Activated T-helper 1 cell treated with anti-CD3 and anti-CD28 coated beads, Interleukin-2, amount 50 U/mL, for 16 hours (primary cell): ENCODE measurements at places on chromosomes 7 and 10.

DNA sequence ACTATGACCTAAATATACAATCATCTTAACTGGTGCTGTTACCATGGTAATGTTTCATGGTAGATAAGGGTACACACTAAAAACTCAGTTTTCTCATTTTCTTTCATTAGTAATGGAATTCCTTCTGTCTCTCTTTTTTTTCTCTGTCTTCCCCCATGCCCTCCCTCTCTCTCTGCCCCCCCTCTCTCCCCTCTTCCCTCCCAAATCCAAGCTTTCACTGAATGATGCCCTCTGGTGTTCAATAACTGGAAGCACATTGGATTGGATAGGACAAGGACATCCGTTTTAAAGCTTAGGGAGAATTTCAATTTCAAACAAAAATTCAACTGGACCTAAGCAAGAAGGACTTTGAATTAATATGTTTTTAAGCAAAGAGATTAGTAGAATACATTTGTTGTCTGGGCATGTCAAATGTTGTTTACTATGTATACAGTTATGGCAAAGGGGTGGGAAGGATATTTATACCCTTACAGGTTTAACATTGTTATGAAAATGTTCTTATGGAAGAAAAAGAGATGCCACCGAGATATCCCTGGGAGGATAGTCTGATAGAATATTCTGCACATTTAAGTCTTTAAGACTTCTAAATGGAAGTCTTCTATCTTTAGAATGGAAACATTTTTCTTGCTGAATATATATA is 6.1 kb downstream of the CHRM2 start:
- no peak for DNase-seq

- no peak for DNase-seq
Observed at GRCh38 chr7:37009125-37009675, 284.9 kb upstream of the AOAH start.

DNA sequence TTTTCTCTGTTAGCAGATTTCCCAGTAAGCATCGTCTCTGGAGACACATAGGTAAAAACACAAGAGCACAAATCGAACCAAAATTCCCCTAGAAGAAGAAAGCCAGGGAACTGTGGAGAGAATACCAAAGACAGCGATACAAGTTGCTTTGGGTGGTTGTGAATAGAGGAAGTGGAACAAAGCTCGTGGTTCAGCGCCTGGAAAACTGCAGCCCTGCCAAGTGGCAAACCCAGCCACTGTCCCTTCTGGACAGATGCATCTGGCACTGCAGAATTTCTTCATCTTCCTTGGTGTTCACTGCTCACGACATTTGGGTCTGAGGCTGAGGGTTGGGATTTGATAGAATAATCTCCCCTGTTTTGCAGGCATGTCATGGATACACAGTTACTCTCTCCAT is 733.8 kb downstream of the PARD3 start:
- no peak for DNase-seq

- DNase-seq: no peak
Observed at GRCh38 chr7:152866791-152867501, 107.4 kb downstream of the ACTR3B start.

- no peak for DNase-seq
Observed at GRCh38 chr7:84704380-84704779, 482.5 kb downstream of the SEMA3D start.

DNA sequence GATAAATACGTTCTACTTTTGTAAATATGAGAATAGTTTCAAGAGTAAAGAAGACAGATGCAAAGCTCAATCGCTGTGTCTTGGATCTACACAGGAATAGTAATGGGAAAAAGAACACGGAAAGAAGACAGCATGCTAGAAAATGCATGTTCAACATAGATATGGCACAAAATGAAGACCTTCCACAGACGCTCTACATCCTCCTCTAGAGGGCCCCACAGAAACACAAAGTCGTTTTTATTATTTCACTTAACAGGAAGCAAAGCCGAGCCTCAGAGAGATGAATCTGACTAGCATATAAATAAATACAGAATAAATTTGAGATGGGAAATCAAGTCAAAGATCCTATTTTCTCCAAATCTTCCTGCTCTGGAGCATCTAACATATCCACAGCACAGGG is 292.6 kb downstream of the PARD3 start:
- DNase-seq: no peak

GRCh38 chr7:156128496-156128895 is 316.2 kb upstream of the SHH start:
- DNase-seq: no peak

DNA sequence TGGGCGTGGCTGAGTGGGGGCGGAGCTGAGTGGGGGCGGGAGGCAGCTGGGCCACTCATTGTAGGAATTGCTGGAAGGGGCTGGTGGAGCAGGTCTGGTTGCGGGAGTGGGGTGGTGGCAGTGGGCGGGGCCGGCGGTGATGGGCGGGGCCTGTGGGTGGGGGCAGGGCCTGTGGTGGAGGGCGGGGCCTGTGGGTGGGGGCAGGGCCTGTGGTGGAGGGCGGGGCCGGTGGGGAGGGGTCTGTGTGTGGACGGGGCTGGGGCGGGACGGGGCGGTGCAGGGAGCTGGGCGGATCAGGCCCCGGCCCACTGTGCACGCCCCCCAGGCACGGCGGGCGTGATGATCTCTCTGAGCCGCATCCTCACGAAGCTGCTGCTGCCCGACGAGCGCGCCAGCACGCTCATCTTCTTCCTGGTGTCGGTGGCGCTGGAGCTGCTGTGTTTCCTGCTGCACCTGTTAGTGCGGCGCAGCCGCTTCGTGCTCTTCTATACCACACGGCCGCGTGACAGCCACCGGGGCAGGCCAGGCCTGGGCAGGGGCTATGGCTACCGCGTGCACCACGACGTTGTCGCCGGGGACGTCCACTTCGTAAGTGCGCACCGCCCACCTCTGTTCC is 14.0 kb downstream of the SLC29A4 start:
- peak; percentile 51 for DNase-seq

DNA sequence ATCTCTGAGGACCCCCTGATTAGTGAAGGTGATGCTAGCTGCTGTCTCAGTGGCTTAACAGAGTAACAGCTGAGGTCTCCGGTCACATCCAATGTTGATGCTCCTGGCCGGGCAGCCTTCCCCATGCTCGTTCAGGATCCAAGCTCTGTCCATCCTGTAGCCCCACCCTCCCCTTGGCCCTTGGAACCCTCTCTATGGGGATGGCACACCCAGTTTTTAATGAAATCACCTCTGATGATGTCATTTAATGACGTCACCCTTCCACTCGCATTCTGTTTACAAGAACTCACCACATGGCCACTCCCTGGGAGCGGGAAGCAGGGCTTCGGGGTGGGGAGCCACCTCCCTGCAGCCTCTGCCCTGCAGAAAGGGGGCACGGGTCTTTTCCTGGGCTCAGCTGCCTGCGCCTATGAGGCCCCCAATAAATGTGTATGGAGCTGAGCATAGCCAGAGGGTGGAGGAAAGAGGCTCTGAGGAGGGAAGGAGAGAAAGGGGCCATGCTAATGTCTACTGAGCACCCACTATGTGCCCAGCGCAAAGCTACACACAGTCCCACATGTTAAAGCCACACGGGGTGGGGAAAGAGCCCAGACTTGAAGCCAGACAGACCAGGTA is 95.5 kb downstream of the OAT start:
- no peak for DNase-seq

DNA sequence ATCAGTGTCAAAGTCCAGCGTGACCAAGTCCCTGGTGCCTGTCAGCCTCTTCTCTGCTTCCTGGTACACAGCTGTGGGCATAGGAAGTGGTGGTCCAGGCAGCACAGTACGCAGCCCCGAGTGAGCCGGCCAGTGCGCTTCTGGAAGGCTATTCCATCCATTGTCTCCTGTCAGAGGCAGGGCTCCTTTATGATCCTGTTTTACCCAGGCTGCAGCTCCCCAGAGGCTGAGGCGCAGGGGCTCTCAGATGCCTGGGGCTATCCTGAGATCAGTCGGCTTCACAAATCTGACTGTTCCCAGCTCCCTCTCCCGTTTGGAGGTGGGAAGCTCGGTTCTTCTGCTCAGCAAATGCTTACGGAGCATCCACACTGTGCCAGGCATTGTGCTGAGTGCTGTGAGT is 70.3 kb downstream of the LANCL2 start:
- DNase-seq: no peak

DNA sequence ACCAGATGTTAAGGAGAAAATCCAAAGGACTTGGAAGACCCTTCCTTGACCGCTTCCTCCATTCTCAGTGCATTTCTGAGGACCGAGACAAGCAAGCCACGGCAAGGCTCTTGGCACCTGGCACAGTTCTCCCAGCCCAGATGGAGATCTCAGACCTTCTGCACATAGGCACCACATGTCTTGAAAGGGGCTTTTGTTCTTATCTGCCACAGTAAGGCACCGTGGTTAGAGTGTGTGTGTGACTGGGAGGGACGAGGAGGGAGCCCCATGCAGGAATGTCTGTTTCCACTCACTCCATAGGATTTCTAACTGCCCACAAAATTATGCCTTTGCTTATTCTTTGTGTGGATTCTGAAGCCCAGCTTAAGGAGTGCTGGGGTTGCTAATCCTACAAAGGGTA is 10.3 kb upstream of the WDR86 start:
- no peak for DNase-seq

- no peak for DNase-seq
Observed at GRCh38 chr7:135147341-135147898, 452 bp upstream of the TMEM140 start.

GRCh38 chr10:101385866-101386658 is 32.1 kb downstream of the BTRC start:
- DNase-seq: no peak

- DNase-seq: no peak
Observed at GRCh38 chr7:49099587-49100326, 175.4 kb downstream of the CDC14C start.

DNA sequence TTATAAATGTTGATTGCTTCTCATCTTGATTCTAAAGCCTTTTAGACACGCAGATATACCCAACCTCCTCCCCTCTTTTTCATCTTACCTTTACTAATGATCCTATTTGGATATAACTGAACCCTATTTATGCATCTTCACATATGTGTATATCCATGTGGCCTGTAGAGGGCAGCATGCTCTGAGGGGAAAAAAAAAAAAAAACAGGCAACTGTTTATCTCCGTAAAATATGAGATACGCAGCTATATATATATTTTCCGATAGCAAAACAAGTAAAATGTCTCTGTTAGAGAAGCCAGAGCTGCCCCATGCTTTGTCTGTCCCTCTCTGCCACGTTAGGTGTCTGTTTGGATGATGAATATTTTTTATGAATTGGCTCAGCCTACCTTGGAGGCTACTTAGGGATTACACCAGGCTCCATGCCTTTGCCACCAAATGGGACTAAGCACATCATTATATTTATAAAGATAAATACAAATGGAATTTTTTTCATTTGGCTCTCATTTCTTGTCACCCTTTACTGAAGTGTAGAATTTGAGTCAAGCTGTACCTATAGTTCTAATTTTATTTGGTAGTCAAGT is 174.8 kb upstream of the FZD1 start:
- no peak for DNase-seq

- no peak for DNase-seq
Observed at GRCh38 chr10:98364432-98365102, 50.4 kb downstream of the PYROXD2 start.

- no peak for DNase-seq
Observed at GRCh38 chr7:98864731-98865453, 4.9 kb downstream of the TMEM130 start.

DNA sequence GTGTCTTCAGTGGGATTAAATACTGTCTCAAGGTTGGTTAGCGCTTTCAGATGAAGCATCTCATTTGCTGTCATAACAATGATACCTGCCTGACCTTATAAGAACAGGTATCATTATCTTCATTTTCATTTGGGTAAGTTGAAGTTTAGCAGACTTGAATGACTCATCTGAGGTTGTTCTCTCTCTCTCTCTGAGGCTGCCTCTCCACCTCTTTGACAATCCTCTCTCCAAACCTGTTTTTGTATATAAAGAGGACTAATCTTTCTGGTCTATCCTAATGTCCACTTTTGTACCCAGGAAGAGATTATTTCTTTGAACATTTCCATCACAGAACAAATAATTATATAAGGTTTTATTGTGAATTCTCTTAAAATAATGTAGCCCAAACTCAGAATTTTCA is 291.4 kb downstream of the KLF6 start:
- DNase-seq: no peak

DNA sequence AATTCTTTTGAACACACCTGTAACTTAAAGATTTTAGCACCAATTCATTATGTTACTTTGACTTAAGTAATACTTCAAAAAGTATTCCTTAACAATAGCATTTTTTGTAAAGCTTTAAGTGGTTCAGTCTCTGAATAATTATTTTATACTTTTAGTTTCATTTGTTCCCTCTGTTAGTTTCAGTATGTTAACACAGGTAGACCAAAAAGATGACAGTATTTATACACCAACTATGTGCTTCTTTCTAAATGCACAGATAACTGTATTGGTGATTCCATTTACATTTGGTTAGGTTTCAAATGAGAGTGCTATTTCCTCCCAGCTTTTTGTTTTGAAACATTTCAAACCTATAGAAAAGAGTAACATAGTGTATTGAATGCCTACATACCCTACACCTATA is 14.0 kb downstream of the RALA start:
- no peak for DNase-seq

- no peak for DNase-seq
Observed at GRCh38 chr7:117019786-117020590, 66.7 kb downstream of the ST7 start.

- DNase-seq: no peak
Observed at GRCh38 chr7:134820295-134820694, 40.9 kb downstream of the CALD1 start.

DNA sequence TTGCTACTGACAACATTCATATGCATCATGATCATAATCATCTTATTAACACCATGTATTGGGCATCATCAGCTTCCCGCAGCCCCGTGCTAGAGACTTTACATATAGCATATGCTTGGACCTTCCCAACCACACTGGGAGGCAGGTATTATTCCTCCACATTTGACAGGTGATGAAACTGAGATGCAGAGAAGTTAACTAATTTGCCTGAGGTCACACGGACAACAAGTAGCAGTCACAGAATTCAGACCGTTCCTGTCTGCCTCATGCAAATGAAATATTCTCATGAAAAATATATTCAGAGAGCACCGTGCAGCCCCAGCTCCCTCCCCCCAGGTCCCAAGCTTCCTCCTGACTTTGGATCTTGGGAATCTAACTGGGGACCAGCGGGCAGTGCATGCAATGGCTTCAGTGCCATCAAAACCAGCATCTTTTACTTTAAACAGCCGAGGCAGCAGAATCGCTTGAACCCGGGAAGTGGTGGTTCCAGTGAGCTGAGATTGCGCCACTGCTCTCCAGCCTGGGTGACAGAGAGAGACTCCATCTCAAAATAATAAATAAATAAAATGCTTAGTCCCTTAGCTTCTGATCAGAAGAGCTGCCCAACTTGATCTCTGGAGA is 112.2 kb upstream of the GPR26 start:
- DNase-seq: no peak

DNA sequence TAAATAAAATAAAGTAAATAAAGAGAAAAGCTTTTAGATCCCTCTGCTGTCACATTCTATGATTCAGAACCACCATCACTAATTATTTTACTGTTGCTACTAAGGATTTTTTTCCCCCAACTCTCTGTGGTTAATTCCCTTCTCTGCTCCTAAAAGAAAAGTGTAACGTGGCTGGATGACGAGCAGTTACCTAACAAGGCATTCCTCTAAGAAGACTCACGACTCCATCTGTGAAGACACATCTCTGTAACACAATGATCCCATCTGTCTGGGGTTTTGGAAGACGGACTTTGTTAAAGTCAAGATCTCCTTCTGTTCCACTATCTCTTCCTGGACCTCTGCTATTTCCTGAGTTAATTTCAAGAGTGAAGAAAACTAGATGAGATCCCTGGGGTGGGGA is 179.9 kb downstream of the SFMBT2 start:
- no peak for DNase-seq
